ENCODE measurements at places on chromosomes 7 and 10.
A peak's percentile ranks its signal among the peaks of the same experiment; 100 is the strongest.

GRCh38 chr7:147245274-147245673 is 1128.7 kb downstream of the CNTNAP2 start:
- DNase-seq, result no peak

GRCh38 chr10:109676703-109677102 is 246.6 kb downstream of the XPNPEP1 start:
- no peak for DNase-seq

- DNase-seq, result no peak
Observed at GRCh38 chr10:77641344-77641743, 3.7 kb upstream of the KCNMA1 start.

DNA sequence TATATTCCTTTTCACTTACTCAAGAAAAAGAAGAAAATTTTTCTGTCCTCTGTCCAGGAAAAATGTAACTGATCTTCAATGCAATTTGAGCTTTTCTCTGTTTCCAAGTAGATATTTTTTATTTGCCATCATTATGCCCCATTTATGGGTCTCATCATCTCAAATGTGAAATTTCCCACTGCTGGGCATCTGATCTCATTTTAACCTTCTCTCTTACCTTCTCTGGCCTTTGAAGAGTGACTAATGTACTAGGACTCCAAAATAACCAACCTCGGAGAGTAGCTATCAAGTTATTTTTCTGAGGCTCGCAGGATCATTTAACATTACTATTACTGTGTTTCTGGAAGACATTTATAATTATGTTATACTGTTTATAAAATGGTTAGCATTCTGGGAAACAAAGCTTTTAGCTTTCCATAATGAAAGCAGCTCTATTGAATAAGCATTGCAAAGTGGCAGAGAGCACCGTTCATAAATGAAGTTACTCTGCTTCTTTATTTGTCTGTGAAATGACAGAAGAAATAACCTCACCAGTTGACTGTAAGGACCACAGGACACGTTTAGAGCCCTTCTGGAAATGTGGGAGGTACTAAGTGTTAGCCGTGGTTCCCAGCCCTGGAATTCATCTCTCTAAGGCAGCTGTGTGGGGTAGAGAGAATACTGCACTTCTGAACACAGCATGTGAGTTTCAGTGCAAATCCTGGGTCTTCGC is 33.3 kb upstream of the NMT2 start:
- no peak for DNase-seq

DNA sequence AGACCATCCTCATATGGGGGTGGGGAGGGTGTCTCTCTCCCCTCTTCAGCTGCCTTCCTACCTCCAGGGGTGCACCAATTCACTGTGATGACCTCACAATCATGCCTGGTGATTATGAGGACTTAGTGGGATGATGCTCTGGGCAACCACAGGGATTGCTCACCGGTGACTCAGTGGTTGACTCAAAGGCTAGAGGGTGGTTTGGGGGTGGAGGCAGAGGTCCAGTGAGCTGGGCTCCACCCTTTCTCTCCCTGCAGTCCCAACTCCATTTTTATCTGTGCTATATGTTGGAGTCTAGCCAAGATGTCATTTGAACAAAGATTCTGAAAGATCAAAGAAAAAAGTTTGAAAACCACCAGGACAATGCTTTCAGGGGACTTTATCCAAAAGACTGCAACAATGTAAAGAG is 286.9 kb downstream of the KCNMA1 start:
- DNase-seq, result no peak

- DNase-seq, result no peak
Observed at GRCh38 chr10:132961420-132961786, 19.0 kb upstream of the CFAP46 start.

DNA sequence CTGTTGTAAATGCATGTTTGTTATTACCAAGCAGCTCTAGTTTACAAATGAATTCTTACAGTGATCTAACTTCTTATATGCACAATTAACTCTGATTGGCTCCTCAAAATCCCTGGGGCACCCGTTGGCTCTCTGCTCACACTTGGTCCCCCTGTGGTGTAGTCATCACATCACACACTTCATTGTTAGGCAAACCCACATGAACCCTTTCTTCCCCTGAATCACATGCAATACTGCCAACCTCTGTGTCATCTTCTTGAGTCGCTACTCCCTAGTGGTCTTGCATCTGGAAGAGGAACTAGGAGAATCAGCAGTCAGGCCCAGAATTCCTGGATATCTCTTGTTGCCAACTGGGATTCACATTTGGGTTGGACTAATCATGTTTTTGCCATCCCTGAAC is 73.1 kb downstream of the CD36 start:
- DNase-seq, result no peak

DNA sequence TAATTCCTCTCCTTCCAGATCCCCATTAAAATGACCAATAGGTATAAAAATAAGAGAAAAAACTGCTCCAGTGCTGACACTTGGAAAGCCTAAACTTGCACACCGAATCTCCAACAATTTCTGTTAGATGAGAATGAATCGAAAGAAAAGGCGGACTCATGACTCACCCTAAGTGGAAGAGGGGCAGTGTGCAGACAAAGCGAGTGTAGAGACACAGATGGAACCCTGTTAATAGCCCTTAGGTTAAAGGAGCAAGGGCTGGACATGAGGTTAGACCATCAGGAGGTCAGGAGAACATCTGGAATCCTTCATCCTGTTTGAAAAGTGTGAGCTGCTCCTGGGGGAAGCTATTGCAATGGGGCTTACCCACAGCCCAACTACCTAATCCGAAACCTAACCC is 103.4 kb upstream of the GLI3 start:
- no peak for DNase-seq

DNA sequence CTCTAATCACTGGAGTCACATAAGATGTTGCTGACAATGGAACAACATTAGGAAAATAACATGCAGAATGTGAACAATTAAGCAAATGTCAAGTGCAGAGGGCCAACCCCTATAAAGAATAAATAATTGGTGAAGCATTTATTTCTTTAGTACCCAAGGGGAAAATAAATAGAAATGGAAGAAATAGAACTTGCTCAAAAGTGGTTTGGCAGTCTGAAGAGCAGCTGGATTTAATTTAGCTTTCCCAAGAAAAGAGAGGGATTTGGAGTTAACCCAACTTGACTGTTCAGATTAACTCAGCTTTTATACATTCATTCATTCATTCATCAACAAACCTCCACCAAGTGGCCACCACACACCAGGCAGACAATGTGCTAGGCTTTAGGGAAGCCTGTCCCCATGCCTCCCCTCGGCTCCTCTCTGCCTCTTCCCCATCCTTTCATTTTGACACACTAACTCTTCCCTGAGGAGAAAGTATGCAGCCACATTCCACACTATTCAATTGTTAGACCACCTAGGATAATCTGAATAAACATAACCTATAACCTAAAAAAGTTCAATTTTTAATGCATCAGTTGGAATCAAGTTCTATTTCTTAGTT is 295.5 kb downstream of the AHR start:
- no peak for DNase-seq

DNA sequence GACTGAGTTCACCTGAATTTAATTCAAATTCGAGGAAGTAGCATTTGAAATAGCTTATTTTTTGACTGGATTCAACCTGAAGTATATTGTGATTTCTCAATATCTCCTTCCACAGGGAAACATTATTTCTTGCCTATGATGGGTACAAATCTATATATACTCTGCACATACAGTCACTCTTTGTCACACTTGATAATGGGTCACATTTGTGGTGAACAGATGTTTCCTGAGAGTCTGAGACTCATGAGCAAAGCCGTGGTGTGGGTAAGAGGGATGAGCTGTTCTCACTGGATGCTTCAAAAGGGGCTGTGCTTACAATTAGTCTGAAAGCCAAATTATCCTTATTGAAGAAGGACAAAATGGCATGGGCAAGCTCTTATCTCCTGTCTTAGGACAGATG is 18.0 kb upstream of the TBXAS1 start:
- DNase-seq, result no peak

- peak; percentile 88 for DNase-seq
Observed at GRCh38 chr7:2241580-2242540, at the start of the genes MRM2 and NUDT1. MRM2 (minus strand) TSS chr7:2242205; CDS start chr7:2242169, 36 bp downstream. NUDT1 (plus strand) TSS chr7:2242226; CDS start chr7:2244575, 2,349 bp downstream.

- DNase-seq, result no peak
Observed at GRCh38 chr7:129298268-129298893, 73.6 kb downstream of the AHCYL2 start.

- no peak for DNase-seq
Observed at GRCh38 chr10:103120977-103121735, 71.9 kb downstream of the NT5C2 start.

DNA sequence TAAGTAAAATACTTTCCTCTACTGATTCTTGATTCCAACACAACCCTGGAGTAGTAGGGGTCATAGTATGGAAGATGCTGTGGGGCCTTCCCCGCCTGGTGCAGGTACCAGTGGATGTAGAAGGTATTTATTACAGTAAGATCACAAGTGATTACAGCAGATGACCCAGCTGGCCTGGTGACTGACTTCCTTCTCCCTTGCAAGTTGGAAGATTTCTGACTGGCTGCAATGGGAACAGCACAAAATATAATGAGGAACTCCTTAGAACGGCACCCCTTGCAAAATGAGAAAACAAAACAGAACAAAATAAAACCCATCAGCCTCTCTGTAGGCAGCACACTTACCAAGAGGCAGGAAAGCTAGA is 61.7 kb upstream of the TARP start:
- no peak for DNase-seq

Measured in activated CD4-positive, CD25-positive, alpha-beta regulatory T cell treated with anti-CD3 and anti-CD28 coated beads, Interleukin-2, amount 50 U/mL, for 72 hours (primary cell).